ENCODE measurements at places on chromosomes 7 and 10.
A peak's percentile ranks its signal among the peaks of the same experiment; 100 is the strongest.

DNA sequence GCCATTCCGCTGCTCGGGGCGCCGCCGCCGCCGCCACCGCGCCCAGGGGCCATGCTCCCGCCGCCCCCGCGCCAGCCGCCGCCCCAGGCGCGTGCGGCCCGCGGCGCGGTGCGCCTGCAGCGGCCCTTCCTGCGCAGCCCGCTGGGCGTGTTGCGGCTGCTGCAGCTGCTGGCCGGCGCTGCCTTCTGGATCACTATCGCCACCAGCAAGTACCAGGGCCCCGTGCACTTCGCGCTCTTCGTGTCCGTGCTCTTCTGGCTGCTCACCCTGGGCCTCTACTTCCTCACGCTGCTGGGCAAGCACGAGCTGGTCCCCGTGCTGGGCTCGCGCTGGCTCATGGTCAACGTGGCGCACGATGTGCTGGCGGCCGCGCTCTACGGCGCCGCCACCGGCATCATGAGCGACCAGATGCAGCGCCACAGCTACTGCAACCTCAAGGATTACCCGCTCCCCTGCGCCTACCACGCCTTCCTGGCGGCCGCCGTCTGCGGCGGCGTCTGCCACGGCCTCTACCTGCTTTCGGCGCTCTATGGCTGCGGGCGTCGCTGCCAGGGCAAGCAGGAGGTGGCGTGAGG is 383 bp downstream of the MARVELD1 start:
- peak; percentile 76 for DNase-seq

- DNase-seq = no peak
Measured at GRCh38 chr7:23967949-23968599, 258.1 kb downstream of the STK31 start.

GRCh38 chr10:117610321-117610720 is 67.8 kb downstream of the EMX2 start:
- DNase-seq = no peak

DNA sequence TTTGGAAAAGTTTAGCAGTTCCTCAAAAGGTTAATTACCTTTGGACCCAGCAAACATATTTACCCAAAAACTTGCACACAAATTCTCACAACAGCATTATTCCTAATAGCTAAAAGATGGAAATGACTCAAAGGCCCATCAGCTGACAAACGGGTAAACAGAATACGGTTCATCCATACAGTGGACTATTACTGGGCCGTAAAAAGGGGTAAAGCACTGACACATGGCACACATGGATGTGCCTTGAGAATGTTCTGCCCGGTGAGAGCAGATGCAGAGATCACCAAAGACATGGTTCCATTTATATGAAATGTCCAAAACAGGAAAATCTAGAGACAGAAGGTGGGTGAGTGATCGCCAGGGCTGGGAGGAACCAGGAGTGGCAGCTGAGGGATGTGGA is 95.2 kb upstream of the DNAJB6 start:
- DNase-seq = no peak

DNA sequence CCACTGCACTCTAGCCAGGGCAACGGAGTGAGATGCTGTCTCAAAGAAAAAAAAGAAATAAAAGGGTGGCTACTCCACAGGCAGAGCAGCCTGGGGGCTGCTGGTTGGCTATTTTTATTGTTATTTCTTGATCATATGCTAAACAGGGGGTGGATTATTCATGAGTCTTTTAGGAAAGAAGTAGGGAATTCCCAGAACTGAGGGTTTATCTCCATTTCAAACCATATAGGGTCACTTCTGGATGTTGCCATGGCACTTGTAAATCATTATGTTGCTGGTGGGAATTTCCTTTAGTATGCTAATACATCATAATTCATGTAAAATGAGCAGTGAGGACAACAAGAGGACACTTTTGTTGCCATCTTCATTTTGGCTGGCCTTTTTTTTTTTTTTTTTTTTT is 52.1 kb upstream of the GHITM start:
- DNase-seq = no peak

DNA sequence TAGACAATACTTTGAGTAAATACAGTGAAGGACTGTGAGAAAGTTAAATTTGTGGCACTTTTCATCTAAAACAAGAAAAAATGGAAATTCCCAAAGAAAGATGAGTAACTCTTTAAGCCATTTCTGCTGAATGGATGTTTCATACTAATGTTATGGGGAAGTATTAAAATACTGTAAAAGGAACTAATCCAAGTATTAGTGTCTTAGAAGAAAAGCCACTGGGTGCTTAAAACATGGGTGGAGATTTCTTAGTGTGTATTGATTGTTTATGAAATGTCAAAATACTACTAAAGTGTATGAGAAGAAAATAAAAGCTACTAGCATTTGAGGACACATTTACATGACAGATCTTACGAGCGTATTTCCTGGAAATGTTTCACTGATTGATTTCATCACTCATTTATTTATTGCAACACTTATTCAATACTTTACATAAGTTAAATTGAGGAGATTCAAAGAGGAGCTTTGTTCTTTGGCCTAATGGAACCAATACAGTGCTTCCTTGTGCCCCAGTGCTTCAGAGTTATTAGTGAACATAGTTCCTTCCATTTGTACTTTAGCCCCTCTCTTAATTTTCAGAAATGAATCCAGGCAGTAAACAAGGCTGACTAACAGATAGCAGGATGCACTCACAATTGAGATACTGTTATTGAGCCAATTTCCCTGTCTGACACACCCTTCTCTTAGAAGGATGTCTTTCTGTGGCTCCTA is 155.5 kb upstream of the AHR start:
- DNase-seq = peak; percentile 78

DNA sequence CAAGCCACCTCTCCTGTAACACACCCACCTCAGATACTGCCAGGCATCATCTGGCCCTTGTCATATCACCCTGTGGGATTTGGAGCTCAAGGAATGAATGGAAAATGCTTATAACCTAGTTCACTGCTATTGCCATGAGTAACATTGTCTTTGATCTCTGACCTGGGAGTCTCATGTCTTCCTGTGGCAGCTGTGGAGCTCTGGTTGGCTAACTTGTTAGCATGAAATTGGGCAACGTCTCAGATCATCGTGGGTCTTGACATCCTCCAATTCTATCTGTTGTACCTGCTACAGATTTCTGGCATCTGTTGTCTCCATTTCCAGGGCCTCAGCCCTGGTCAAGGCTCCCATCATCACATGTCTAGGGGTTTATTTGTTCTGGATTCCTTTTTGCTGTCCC is 2.2 kb upstream of the TMEM270 start:
- no peak for DNase-seq

GRCh38 chr7:26662646-26663045 is 201.7 kb downstream of the SKAP2 start:
- no peak for DNase-seq

DNA sequence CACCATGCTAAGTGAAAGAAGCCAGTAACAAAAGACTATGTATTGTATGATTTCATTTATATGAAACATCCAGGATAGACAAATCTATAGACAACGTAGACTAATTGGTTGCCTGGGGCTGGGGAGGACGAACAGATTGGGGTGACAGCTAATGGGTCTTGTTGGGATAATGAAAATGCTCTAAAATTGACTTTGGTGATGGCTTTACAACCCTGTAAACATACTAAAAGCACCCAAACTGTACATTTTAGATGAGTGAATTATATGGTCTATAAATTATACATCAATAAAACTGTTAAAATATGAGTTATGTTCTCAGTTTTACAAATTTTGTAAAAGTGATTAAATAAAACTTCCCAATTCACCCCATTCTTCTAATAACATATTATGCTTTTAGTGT is 261.5 kb downstream of the ELMO1 start:
- no peak for DNase-seq

DNA sequence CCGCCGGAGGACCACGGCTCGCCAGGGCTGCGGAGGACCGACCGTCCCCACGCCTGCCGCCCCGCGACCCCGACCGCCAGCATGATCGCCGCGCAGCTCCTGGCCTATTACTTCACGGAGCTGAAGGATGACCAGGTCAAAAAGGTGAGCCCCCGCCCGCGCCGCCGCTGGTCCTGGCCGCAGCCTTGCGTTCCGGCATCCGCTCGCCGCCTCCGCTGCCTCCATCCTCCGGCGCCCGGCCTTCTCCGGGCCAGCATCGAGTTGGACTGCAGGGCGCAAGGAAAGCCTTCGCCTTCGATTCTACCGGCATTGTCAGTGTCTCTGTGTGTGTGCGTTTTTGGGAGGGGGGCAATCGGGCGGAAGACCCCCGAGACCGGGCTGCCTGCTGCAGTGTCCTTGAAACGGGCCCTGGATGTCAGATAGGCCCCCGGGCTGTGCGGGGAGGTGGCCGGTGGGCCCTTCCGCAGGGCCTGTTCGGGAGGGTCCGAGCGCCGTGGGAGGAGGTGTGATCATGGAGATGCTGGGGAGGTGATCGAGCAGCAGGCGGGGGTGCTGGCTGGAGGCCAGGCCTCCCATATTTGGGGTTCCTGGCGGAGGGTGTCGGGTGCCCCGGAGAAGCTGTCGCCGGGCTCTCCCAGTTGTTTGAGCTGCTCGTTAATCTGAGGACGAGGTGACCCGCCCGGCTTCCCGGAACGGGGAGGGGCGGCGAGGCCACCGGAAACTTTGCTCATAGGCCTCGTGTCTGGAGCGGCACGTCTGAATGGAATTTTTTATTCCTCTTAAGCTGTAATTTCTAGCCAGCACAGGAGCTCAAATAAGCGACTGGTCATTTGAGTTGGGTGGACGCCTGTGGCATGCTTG is 40.8 kb downstream of the HK1 start:
- DNase-seq = peak; percentile 64

- DNase-seq = no peak
Measured at GRCh38 chr7:81624650-81625631, 144.9 kb downstream of the HGF start.

GRCh38 chr10:93032105-93032808 is 28.3 kb upstream of the CYP26C1 start:
- DNase-seq = no peak

GRCh38 chr7:103811290-103811689 is 178.2 kb downstream of the RELN start:
- DNase-seq = no peak
